ENCODE measurements at places on chromosomes 1 and 21.

GRCh38 chr21:45959779-45960390 is 21.7 kb upstream of the COL6A1 start:
- no peak for DNase-seq

- no peak for DNase-seq
These were observed 283.1 kb downstream of the TM2D1 start for GRCh38 chr1:61441723-61442262.

DNA sequence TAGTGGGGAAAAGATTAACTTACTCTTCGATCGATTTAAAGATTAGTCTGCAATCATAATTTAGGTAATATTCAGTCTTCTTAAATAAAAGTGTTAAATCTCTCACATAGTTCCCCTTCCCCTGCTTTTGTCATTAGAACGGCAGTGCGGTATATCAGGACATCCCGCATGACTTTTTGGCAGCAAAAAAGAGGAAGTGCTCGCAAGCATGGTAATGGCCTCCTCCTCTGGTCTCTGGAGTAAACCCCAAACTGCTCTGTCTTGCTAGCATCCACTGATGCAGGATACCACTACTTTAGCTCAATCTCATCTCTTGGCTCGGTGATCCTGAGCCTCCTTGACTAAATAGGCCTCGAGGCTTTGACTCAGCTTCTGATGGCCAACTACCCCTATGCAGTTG is 78.7 kb upstream of the VAV3 start:
- DNase-seq = no peak

- no peak for DNase-seq
These were observed 35.5 kb upstream of the ASPM start for GRCh38 chr1:197181982-197182381.

- DNase-seq = no peak
These were observed 415.6 kb upstream of the KAZN start for GRCh38 chr1:14182856-14183255.

DNA sequence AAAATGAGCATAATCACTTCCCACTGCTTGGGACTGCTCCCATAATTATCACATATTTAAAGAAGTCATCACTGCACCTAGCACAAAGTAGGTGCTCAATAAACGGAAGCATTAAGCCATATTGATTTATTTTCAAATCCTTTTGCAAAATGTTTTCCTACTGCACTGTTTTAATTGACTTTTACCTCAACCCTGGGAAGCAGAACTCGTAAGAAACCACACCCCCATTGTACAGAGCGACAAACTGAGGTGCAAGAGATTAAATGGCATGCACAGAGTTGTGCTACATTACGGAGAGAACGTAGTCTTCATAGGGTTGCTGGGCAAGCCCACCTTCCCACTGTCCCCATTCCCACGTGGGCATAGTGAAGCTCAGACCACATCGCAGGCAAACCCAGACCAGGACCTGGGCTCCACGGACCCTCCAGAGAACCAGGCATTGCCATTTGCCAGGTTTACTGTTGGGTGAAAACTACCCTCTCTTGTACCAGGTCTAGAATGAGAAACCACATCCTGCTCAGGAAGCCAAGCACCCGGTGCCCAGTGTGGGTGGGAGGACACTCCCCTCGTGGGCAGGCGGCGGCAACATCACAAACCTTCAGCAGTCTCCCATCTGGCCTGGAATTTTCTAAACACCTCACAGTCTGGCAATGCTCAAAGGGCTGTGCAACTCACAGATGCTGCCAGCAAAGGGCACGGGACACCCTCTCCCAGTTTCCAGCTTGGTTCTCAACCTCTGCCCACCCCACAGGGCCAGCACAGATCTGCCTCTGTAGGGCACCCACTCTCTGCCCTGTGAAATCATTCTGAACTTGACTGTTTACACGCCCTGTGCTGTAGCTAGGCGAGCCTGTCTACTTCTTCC is 8.2 kb downstream of the IFFO2 start:
- no peak for DNase-seq

DNA sequence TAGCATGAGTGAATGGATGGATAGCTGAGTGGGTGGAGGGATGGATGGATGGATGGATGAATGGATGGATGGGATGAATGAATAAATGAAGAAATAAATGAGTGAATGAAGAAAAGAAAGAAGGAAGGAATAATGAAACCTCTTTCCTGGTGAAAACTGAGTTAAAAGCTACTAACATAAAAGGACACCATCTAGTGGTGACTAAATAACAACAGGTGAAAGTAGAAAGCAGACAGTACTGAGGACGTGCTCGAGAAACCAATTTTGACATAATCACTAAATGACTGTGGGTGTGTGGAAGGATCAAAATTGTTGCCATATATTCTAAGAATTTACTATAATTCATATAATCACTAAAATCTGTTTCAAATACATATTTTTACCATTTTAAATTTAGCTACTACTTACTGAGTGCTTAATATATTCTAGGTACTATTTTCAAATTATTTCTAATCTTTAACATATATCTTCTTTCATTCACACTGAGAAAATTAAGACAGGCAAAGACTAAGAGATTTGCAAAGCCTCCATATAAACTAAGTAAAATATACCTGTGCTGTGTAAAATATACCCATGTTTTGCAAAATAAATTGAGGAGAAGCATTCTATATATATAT is 522.9 kb downstream of the LRRIQ3 start:
- DNase-seq = no peak

DNA sequence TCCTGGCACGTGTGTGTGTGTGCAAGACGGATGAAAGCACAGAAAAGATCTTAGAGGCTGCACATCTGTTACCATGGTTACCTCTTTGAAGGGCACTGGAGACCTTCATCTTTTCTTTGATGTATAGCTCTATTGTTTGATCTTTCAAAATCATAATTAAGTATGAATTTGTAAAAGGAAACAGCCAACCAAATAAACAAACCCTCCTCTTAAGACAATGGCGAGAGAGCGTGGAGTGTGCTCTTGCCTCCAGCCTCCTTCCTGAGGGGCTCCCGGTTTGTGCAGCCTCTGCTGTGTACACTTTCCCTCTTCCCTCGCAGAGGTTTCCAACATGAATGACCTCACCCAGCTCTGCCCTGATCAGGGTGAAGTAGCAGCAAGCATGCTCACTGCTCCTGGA is 27.9 kb downstream of the CACNA1S start:
- DNase-seq = no peak

DNA sequence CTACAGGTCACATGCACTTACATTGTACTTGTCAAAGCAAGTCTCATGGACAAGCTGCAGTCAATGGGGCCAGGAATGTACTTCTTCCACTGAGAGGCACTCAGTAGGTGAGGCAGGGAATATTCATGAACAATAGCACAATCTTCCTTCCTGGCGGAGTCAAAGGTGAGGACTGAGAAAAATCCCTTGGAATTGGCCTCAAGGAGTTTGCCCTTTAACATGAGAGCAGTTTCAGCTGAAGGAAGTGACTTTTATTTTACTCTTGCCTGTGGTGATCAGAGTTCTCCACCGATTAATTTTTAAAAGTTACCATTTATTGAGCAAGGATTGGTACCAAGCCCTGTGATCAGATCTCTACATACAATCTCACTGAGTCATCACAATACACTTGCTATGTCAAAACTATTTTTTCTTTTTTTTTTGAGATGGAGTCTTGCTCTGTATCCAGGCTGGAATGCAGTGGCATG is 11.2 kb upstream of the AK2 start:
- no peak for DNase-seq

DNA sequence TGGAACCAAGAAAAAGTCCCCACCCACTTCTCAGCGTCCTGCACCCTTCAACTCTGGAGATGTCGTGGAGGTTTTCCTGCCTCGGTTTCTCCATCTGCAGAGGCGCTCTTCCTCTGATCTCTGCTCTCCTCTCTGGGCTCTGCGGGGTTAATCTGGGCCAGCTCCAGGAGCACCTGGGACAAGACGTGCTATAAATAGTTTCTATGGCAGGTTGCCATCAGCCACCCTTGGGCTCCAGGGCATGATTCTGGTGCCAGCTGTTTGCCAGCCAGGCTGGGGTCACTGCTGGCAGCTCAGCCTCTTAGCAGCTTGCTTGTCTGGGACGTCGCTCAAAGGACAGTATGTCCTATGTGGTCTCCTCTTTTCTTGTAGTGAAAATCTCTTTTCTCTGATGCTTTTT is 137.1 kb downstream of the ACTL8 start:
- DNase-seq = no peak

DNA sequence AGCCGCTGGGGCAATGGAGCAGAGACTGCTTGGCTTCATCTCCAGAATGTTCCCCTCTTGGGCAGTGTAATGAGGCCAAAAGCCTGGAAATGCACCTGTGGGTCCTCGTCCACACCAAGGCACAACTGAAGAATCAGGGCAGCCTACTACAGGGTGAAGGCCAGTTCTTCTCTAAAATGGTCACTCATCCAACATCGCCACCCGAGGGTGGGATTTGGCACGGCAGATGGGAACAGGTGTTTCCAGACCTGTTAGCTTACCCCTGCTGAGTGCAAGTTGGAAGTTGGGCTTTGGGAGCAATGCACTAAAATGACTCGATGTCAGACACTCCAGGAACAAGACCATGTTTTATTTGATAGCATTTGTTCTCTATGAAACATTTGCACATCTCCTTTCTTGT is 543.7 kb downstream of the NPHP4 start:
- DNase-seq = no peak

GRCh38 chr1:157724537-157725220 is 24.1 kb upstream of the FCRL3 start:
- DNase-seq = no peak

DNA sequence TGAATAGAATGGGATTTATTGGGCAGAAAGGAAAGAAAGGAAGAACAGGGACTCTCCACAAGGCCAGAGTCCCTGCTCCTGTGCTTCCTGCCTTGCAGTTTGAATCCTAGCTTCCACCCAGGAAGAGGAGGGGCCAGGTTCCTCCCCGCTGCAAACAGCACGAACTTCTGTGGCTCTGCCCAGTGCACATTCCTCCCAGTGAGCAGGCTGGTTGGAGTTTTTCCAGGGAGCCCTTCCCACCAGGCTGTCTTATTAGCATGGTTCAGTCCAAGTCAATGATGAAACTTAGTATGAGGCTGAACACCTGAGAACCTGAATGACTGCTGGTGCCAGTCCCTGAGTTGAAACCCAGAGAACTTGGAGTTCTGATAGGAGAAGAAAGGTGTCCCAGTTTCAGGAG is 247.2 kb downstream of the DUSP10 start:
- DNase-seq = no peak

Measured in neuronal stem cell (in vitro differentiated cells).